ACHN (cell line): ENCODE measurements at places on chromosomes 7 and 10.
A peak's percentile ranks its signal among the peaks of the same experiment; 100 is the strongest.

GRCh38 chr10:72490951-72491350 is 134.9 kb downstream of the MICU1 start:
- DNase-seq = no peak

DNA sequence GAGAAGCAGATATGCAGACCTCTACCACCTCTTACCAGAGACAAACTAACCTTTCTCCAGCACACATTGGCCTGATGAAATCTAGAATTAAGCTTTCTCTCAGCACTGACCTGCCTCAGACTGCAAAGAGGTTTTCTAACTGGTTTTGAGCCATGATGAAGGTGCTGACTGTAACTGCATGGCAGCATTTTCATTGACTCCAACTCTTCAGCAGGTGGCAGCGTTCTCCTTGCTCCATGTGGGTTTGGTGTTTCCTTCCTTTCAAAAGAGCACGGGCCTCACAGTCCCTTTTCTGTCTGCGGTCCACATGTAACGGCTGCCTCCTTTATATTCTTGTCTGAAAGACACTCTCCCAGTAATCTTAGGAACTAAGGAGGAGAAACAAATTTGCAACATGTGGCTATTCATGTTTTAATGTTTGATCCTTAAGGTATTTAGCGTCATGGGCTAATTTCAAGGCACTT is 12.6 kb downstream of the KLLN start:
- DNase-seq = peak; percentile 76

DNA sequence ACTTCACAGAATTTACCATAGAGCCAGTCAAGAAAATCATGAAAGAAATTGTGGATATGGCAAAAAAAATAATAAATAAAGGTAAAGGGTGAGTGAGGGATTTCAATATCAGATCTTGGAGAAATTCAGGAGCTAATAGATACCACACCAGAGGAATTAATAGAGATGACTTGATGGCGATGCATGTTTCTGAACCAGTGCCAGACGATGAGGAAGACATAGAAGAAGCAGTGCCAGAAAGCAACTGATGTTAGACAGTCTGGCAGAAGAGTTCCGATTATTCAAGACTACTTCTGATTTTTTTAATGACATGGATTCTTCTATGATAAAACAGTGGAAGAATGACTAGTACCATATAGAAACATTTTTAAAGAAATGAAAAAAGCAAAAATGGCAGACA is 314.7 kb downstream of the BICC1 start:
- no peak for DNase-seq

- DNase-seq = no peak
These were observed 96.2 kb downstream of the SH2D4B start for GRCh38 chr10:80633910-80634309.
